ENCODE measurements at places on chromosomes 4 and X.

DNA sequence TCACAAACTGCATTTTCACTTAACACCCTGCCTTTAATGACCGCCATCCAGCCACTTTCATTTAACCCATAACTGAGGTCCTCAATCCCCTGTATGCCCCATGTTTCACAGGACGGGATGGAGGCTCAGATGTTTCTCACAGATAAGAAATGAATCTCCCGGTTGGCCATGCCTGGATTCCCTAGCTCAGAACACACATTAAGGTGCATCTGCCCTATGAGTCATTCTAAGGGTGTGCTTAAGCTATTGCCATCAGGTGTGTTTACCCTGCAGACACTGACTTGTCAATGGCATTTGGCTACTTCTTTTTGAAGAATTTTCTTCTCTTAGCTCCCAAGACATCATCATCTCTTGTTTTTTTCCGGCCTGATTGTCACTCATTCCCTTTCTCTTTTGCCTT is 222.6 kb upstream of the SMIM31 start:
- no peak for DNase-seq

GRCh38 chr4:172780566-172781081 is 388.0 kb upstream of the GALNT7 start:
- no peak for DNase-seq

- no peak for DNase-seq
These were observed 514.9 kb downstream of the TMA16 start for GRCh38 chr4:164009435-164009834.

GRCh38 chrX:18210470-18210869 is 10.2 kb downstream of the BEND2 start:
- peak; percentile 0 for DNase-seq

GRCh38 chr4:139861471-139861870 is 195.9 kb downstream of the MGST2 start:
- no peak for DNase-seq

DNA sequence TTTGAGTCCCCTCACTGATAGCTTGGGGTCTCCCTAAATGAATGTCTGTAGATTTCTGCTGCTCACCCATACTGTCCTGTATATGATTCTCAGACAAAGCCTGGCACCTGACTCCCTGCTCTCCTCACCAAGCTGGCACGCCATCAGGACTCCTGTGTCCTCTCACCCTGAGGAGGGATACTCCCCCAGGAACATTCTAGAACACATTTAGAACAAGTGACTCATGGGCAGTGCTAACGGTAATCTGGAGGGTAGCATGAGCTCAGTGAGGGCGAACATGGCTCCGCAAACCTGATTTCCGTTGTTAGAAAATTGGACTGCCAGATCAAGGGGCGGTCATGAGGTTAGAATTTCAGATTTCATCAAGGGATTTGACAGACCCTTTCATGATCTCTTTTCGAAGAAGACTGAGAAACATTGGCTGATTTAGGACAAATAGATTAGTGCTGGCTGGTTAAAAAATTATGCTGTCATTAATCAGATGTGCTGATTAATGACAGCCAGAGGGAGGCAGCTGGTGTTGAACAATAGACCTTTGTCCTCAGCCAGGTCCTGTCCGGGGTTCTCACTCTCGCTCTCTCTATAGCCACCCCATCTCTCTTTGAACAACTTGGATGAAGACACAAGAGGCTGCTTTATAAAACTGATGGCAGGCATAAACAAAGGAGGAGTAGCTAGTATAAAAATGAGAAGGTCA is 244.3 kb downstream of the PTTG2 start:
- no peak for DNase-seq

GRCh38 chr4:85496126-85496849 is 21.3 kb downstream of the ARHGAP24 start:
- DNase-seq, result peak; percentile 73

DNA sequence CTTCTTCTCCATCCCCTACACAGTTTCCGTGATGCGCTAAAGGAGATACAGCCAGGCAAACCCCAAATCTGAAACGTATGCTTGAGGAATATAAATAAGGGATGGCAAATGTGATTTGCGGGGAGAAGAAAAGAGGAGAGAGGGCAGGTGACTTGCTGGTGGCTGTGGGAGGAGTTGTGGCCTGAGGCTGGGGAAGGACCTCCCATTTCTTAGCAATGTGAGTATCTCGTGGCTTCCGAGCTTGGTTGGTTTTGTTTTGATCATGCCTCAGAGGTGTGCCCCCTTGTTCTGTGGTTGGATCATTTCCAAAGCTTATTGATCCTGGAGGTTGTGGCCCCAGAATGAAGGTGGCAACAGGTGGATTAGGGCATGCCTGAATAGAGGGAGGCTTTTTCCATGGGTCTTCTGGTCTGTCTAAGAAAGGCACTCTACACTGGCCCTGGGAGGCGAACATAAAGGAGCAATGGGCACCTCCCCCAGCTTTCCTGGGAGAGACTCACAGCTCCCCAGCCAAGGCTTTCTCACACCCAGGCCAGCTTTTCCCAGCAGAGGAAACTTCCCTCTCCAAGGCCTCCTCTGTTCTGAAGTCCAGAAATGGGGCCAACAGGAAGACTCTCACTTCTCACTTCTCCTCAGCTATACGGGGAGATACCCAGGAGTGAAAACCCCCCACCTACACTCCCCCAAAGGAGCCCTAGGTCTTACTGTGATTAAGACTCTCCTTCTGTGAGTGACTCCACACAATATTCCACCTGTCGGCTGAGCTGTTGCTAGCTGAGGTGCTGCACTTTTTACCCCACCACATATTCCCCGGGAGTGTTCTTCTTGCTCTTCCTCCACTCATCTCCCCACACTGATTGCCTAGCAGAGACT is 40.0 kb downstream of the C4orf51 start:
- DNase-seq, result no peak

DNA sequence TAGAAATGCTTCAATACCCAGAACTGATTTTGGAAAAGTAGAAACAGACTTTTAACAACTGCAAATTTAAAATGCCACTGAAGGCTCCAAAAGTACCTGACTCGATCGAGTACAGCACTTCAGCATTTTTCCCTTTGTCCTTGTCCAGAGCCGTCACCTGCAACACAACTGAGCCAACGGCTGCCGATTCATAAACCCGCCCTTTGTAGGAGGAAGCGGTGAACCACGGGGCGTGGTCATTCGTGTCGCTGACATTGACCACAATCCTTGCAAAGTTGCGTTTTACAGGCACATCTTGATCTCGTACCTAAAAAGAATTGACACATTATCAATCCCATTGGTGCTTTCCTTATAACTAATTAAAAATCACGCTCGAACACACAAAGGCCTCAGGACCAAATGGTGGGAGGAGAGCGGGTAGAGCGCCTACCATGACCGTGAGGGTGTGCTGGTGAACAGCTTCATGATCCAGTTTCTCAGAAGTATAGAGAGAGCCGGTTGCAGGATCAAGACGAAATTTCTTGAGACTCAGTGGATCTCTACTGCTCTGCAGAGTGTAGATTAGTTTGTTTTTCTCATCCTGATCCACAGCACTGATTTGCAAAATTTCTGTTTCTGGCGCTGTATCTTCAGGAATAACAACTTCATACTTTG is 72.8 kb upstream of the MTNR1A start:
- no peak for DNase-seq

GRCh38 chr4:128600410-128600809 is 209.1 kb upstream of the JADE1 start:
- DNase-seq, result peak; percentile 78

DNA sequence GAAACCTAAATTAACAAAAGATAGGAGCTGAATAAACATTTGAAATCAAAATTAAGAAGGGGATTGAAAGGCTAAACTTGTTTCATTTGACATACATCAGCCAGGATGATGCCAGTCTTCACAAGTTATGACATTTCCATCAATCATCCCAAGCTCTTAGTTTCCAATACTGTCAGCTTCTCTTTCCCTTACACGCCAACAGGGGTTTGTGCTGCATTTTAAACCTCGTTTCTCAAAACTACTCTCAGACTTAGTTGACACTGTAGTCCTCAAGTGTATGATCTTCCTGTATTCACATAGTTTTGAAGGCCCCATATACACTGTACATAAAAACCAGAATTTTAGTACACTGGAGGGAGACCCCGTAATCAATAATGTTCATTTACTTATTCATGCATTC is 840 bp upstream of the P2RY10 start:
- no peak for DNase-seq

- DNase-seq, result no peak
These were observed 72.0 kb downstream of the JAKMIP1 start for GRCh38 chr4:6128221-6128850.

DNA sequence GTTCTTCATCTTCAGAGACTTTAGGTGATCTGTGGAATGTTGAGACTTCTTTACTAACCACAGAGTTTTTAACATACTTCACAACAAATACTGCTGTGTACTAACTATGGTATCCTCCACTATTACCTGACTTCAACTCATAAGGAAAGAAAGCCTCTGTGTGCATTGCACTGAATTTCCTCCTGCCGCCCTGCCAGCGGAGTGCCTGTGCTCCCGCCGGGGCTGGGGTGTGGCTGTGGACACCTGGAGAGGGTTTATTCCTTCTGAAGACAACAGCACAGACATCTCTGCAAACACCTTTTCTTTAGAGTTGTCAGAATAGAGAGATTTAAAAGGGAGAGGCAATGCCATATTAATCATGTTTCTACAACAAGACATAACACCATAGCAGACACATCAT is 63.3 kb downstream of the FAT1 start:
- DNase-seq, result no peak

DNA sequence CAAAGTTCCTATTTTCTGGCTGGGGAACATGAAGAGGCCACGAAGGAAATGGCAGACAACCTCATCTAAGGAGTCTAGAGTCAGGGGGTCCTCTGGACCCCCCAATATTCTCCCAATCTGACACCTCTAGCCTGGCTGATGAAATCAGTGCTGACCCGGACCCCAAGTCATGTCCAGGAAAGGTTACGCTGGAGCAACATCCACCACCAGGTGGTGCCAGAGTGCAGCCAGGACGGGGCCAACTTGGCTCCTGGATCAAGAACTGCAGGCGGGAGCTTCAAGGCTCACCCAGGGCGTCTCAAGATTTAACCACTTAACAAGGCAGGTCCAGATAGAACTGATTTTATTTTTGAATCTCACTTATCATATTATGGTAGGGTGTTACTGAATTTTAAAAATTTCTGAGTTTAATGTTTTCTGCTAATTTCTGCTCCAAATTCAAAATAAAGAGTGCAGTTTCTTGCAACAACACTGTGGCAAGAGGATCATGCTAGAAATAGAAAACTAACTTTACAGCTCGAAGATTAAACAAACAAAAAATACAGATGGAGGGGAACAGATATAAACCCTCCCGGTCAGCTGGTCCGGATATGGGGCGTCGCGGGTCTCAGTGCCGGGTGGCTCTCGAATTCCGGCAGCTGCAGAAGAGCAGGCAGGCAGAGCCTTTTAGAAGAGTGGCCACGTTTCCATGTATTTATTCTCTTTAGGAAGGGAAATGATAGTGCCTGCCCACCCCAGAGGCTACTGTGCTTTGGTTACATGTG is 135.5 kb downstream of the AFAP1 start:
- DNase-seq, result peak; percentile 87

- no peak for DNase-seq
These were observed 53.0 kb upstream of the SHISA3 start for GRCh38 chr4:42344309-42344708.
